ENCODE measurements at places on chromosomes 11 and 22.
A peak's percentile ranks its signal among the peaks of the same experiment; 100 is the strongest.

DNA sequence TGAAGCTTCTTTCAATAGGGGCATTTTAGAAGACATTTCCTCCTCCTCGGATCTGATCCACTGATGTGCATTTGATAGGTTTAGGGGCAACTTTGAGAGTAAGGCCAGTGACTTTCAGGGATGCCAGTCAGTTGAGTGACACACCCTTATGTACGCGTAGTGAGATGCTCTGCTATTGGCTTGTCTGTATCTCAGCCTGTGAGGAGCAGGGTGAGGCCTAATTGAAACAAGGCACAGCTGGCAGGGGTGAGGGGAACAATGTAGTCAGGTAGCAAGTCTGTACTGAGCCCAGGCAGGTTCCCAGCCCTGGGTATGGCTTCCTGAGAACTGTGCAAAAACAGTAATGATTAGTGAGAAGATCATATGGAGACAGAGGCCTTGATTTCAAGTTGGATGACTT is 61.5 kb downstream of the STIM1 start:
- DNase-seq = no peak

DNA sequence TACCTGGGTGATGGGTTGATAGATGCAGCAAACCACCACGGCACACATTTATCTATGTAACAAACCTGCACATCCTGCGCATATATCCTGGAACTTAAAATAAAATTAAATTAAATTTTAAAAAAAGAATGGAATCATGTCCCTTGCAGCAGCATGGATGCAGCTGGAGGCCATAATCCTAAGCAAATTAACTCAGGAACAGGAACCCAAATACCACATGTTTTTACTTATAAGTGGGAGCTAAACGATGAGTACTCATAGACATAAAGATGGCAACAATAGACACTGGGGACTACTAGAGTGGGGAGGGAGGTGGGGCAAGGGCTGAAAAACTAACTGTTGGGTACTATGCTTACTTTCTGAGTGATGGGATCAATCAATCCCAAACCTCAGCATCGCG is 40.9 kb downstream of the CWC15 start:
- DNase-seq = no peak

DNA sequence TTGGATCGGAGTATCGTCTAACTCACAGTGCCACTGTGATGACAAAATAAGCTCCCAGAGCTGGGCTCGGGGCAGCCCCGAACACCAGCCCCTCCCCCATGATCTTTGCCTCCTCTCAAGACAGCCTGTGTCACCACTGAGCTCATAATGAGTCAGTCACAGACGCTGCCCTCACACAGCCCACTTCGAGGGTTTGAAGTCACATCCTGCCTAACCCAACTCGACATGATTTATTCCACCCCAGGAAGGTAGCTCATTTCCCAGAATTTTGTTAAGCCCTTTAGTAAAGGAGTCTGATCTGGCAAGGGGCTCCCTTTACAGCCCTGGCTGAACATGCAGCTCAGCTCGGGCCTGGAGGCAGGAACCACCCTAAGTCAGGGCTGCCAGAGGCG is 22.8 kb downstream of the MYH9 start:
- DNase-seq = no peak

DNA sequence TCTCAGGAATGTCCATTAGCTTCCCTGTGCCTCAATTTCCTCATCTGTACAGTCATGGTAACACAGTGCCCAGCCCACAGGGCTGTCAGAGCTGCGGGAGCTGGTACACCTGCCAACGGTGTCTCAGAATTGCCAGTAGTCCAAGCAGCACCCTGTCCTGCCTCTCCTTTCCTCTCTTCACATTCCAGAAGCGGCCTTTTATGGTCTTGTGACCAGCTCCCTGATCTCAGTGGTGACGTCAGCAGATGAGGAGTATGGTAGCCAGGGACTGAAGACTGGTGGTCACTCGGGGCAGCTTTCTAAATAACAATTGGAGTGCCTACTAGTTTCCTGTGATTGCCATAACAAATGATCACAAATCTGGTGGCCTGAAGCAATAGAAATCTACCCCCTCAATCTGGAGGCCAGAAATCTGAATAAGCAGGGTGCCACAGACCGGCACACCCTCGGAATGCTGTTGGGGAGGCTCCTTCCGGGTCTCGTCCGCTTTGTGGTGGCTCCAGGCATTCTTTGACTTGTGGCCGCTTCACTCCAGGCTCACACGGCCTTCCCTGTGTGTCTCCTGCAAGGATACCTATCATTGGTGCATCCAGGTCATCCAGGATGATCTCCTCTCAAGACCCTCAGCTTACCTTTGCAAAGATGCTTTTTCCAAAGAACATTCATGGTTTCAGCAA is 2.1 kb downstream of the FADD start:
- DNase-seq = no peak

DNA sequence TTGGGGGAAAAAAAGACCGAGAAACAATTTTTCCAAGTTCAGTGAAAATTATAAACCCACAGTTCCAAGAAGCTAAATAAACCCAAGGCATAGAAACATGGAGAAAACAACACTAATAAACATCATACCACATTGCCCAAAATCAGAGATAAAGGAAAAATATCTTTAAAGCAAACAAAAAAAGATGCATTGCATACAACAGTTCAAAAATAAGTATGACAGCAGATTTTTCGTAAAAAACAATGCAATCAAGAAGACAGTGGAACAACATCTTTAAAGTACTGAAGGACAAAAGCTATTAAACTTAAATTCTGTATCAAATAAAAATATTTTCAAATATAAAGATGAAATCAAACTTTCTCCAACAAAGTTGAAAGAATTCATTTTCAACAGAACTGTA is 921.3 kb downstream of the METTL15 start:
- no peak for DNase-seq

DNA sequence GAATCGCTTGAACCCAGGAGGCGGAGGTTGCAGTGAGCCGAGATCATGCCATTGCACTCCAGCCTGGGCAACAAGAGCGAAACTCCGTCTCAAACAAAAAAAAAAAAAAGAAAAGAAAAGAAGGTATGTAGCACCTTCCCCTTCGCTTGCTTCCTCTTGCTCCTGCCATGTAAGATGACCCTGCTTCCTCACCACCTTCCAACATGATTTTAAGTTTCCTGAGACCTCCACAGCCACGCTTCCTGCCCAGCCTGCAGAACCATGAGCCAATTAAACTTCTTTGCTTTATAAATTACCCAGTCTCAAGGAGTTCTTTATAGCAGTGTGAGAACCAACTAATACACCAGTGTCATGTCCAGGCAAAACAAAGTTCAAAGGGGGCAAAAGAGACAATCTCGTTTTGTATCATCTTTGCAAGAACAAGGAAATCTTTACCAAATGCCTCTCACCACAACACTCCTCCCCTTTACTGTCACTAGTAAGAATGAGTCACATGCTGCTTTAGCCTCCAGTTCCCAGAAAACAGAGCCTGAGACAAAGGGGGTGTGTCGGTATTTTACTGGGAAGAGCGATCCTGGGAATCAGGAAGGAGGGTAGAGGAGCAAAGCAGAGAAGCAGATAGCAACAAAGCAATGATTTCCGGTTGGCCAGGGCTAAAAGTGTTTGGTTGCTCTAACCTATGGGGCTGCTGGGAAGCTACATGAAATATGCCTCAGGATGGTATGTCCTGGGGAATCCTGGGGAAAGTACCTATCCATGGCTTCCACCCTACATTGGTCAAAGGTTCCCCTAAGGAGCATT is 10.5 kb upstream of the MCHR1 start:
- peak; percentile 27 for DNase-seq

DNA sequence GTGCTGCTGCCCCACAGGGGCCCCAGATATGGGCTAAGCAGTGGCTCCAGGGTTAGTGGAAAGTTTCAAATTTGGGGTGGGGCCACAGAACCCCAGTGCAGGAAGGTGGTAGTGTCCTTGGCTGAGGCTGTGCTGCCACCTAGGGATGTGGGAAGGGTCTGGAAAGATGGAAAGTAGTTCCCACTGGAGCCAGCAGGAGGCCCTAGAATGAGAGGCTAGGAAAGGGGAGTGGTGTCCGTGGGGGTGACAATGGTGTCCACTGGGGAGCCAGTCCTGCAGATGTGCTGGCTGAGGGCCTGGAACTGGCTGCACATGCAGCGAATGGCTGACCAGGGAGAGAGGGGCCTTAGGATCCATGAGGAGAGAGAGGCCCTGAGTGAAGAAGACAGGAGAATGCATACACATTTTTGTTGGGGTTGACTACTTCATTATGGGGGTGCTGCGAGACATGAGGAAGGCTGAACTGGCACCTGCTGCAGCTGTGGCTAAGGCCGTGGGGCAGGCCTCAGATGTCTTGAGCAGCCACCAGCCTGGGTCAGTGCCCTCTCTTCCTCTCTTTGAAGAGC is 21.1 kb downstream of the RFPL3 start:
- peak; percentile 35 for DNase-seq

Data from H54 (cell line).